Activated T-helper 1 cell treated with anti-CD3 and anti-CD28 coated beads, Interleukin-12 subunit alpha, Interleukin-12 subunit beta, Interleukin-2, Interleukin-4 antibody, amounts not matched to agents 30 ng/mL and 10 ng/mL and 1 ng/mL, durations not matched to agents 14 hours and 24 hours and 36 hours (primary cell): ENCODE measurements at places on chromosomes 5 and 9. TPM values are rescaled to one million over a fixed set of nuclear protein-coding genes. Genes with fewer than 3 reads are reported as not detected.

The PCDHGB3 gene
- 0.47 and 0.66 TPM in 2 replicates for total RNA-seq

The IRX4 gene
- not detected in 2 replicates for total RNA-seq

The RETREG1 gene
- total RNA-seq, result 22.4 and 22.5 TPM in 2 replicates

The RPP25L gene
- 37.5 and 40.2 TPM in 2 replicates for total RNA-seq

The GRPEL2 gene
- total RNA-seq, result 30.4 and 30.6 TPM in 2 replicates

The CMYA5 gene
- 0.10 and 0.15 TPM in 2 replicates for total RNA-seq

The PTPN3 gene
- 6.6 TPM in 2 replicates for total RNA-seq

The FOXD4L5 gene
- total RNA-seq, result 0.08 and 0.27 TPM in 2 replicates

The CATSPER3 gene
- 0.41 and 0.81 TPM in 2 replicates for total RNA-seq

The SPAG8 gene
- total RNA-seq, result 0.66 and 1.0 TPM in 2 replicates

The SPATA31D4 gene
- total RNA-seq, result not detected in 2 replicates

The CDH9 gene
- not detected in 2 replicates for total RNA-seq

The MEGF10 gene
- not detected in 2 replicates for total RNA-seq

The ATP10B gene
- total RNA-seq, result not detected in 2 replicates

The ANKRD31 gene
- total RNA-seq, result 0.36 and 0.37 TPM in 2 replicates

The CNTNAP3B gene
- not detected in 2 replicates for total RNA-seq
